Stimulated activated naive CD8-positive, alpha-beta T cell treated with anti-CD3 and anti-CD28 coated beads, Interleukin-15, Interleukin-2, amounts not matched to agents 100 U/mL and 50 U/mL, for 24 hours (primary cell): ENCODE measurements at places on chromosomes 11 and 22.

DNA sequence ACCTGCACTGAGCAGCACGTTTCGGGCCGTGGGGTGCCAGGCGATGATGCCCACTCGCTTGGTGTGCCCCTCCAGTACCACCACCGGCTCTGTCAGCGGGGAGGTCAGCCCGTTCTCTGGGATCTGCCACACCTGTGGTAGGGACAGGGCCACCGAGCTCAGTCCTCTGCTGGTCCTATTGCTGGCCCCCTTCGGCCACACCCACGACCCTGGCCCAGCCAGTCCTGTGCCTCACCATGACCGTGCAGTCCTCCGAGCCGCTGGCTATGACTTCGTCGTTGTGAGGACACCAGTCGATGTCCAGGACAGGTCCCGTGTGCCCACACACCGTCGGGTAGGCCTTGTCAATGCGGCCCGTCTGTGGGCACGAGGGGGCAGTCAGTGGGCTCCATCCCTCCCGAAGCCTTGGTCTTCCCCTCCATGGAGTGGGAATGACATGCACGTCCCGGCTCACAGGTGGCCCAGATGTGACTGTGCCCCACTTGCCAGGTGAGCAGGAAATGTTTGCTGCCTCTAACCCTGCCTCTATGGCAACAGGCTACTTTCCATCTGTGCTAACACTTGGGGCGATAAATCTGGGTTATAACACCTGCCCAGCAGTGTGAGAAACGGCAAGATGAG, 1.4 kb downstream of the CORO1B start:
- DNase-seq: no peak

GRCh38 chr22:27107824-27108223, 450.4 kb downstream of the MIAT start:
- DNase-seq: no peak

- DNase-seq: peak; percentile 32
These were observed 422 bp downstream of the GLB1L2 start for GRCh38 chr11:134332189-134332631.

DNA sequence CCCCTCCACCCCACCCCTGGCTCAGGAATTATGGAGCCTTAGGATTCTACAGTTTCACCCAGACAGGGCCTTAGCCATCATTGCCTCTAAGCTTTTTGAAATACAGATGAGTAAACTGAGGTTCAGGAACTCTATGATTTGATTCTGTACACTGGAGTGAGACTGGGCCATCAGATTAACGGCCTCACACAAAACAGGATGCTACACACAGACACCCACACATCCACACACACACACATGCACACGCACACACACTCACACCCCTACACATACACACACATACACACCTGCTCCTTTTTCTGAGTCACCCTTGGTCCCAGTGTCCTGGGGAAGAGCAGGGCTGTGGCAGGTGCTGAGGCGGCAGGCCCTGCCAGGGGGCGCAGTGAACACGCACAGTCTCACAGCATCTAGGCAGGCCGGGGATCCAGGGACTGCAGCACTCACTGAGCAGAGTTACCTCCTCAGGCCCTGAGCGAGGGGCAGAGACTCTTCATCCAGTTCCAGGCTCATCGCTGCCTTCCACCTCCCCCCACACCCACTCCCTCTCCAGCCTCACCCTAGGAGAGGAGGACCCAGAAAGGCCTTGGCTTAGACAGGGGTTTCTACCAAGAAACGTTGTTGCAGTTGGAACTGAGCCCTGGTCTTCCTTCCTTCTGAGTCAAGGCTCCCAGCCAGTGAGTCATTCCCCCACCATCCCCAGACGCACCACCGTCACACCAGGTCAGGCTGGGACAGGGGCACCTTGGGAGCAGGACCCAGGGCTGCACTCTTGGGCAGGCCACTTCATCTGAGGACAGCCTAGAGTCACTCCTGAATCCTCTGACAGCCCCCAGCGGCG, 89.8 kb upstream of the PARVA start:
- no peak for DNase-seq

DNA sequence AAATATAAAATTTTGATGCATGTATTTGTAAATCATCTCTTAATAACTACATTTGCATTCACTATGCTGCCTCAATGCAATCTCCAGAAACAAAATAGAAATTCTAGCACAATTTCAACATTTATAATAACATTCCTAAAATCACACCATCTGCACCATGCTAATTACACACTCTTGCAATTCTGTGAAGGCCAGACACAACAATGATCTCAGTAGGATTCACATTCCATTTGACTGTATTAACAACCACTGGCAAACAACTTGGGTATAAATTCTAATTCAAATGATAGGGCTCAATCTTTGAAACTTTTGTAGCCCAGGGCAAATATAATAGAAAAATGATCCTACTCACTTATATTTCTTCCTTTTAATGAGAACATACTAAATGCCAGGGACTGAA, 25.9 kb downstream of the RAB6A start:
- DNase-seq: no peak

DNA sequence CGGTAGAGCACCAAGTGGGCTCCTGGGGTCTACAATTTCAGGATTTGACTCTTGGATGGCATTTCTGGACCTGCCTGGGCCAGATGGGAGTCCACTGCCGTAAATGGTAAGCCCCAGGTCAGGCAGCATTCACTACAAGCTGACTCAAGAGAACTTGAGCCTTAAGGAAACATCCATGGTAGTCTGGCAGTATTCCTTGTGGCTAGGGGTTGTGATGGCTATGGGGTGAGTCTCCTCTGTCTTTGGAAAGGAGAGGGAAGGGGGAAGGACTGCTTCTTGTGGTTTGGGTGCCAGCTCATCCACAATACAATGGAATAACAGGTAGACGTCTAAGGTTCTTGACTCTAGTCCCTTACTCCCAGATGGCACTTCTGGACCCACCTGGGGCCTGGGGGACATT, 32.3 kb upstream of the POU2AF2 start:
- no peak for DNase-seq

DNA sequence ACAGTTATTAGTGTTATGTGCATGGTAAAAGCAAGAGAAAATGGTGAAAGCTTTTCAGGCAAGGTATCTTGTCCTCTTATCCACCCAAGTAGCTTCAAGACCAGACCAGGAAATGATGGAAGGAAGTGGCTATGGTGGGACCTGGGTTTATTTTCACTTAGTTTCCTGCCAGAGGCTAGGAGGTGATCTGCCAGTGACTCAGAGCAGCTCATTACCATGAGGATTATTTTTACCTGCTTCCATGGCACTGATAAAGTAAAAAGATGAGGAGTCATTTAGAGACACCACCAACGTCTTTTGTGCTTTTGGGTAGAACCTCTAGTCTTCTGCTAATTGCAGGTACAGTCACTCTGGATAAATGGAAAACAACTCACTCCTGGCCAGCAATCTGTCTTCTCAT, 339.9 kb upstream of the KIRREL3 start:
- DNase-seq: no peak

DNA sequence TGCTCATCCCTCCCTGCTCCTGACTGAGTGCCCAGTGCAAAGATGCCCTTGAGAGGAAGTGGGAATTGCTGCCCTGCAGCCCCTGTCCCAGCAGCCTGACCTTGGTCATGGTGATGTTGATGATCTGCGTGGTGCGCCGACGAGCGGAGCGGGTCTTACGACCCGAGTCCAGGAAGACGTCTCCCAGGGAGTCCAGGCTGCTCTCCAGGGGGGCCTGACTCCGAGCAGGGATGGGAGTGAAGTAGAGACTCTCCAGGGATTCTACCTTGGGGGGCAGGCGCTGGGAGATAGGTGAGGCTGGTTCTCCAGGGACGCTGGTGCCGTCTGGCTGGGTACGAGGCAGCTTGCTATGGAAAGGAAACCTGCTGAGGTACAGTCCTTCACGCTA, 8.4 kb downstream of the IL18BP start:
- no peak for DNase-seq

GRCh38 chr11:6895010-6895409, 2.7 kb upstream of the OR2D2 start:
- no peak for DNase-seq

- no peak for DNase-seq
These were observed 79.4 kb upstream of the ISX start for GRCh38 chr22:34986523-34986922.

GRCh38 chr22:11598492-11599440, 3929.2 kb upstream of the OR11H1 start:
- DNase-seq: no peak

GRCh38 chr11:130601141-130601540, 152.7 kb downstream of the ADAMTS15 start:
- no peak for DNase-seq

DNA sequence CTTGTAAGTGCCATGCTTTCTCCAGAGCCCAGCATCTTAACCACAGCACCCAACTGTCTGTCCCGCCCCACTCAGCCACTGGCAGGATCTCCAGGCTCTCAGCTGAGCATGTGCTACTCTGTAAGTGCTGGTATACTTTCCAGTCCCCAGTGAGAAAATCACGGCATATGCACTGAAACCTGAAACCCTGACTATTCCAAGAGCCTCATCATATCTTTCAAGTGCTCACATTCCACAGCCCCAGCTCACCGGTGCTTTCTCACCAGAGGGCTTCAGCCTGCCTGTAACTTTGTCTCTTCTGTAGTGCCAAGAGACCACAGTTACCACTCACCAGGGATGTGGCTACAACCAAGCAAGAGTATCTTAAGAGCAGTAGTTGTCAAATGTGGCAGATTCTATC, 24.4 kb upstream of the PAMR1 start:
- no peak for DNase-seq
